Inflammatory macrophage treated with lipopolysaccharide for 4 hours (primary cell): ENCODE measurements at places on chromosomes 2 and 18.

- DNase-seq: peak; percentile 44
These were observed 97.1 kb downstream of the TXNL1 start for GRCh38 chr18:56541340-56541739.

DNA sequence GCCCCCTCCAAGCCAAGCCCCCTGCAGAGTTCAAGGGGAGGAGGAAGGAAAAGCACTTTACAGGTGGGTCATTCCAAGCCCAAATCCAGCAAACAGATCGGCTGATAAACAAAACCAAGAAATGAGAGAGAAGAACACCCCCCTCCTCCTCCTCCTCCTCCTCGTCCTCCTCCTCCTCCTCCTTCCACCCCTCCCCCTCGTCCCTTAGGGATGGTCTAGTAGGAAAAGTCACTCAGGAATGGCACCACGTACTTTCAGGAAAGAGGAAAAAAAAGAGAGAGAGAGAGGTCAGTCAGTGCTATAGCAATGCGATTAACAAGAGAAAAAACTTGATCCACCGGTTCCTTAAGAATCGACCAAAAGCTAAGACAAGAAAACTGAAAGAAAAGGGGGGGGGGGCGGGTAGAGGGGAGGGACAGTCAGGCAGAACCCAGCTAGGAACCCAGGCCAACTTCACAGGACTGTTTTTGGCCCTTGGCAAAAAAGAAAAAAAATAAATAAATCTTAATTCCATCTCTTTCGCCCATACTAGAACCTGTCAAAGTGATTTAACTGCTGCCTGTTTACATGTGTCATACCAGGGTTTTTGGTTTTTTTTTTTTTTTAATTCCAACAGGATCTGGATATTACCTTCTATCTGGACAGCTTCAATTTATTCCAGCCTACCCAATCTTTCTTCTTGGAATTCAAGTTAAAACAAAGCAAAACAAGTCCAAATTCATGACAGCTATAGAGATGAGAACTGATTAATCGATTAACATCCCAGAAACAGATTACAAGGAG lies 906 bp downstream of the IKZF2 start:
- no peak for DNase-seq

DNA sequence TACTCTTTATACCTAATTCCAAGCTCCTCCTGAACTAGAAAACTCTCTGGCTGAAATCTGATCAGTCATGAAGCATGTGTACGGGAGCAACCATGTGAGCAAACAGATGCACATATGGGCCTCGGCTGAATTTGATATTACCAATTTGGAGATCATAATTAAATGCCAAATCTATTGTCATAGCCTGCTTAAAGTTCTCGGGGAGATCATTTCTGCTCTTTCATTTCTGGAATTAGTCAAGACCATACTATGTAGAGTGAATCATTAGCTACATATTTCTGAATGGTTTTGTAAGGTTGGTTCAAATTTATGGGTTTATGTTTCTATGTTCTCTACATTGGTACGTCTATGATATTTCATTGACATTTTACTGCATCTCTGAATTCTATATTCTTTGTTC lies 205.5 kb downstream of the UBE2E3 start:
- DNase-seq: no peak

DNA sequence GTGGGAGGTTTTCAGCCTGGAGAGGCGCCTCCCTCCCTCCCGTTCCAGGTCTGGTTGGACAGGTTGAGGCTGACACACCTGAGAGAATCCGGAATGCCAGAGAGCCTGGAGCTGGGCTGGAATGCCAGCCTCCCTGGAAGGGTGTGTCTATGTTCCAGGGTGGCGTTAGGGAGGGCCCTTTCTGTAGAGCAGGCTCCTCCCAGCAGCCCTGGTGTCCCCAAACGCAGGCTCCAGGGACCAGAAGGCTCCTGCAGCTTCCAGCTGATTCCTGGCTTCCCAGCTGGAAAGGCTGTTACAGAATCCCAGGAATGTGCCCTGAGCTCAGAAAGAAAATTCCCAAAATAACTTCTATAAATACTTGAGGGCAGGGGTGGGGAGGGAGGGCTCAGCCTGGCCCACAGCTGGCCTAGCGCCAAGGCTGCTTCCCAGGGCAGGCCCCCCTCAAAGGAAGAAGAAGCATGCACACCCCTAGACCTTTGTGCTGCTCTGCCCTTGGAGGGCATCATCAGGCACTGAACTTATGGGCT lies 85.4 kb downstream of the STPG4 start:
- DNase-seq: no peak

DNA sequence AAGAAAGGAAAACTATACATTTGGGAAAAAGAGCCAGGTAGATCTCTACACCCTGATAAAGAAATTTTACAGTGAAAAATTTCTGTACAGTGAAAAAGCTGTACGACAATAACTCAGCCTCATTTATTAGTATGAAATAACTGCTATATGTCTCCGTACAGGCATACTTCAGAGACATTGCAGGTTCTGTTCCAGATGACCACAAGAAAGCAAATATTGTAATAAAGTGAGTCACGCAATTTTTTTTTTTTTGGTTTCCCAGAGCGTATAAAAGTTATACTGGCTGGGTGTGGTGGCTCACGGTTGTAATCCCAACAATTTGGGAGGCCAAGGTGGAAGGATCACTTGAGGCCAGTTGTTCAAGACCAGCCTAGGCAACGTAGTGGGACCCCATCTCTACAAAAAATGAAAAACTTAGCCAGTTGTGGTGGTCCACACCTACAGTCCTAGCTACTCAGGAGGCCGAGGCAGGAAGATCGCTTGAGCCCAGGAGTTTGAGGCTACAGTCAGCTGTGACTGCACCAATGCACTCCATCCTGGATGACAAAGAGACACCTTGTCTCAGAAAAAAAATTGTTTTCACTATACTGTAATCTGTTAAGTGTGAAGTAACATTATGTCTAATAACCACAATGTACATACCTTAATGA lies 28.2 kb upstream of the AMMECR1L start:
- DNase-seq: no peak

GRCh38 chr18:70047931-70048603 lies 100.4 kb upstream of the CD226 start:
- no peak for DNase-seq

- DNase-seq: peak; percentile 14
These were observed 6.8 kb upstream of the PXDN start for GRCh38 chr2:1750933-1751766.

GRCh38 chr2:54899576-54900200 lies 150.6 kb downstream of the RTN4 start:
- DNase-seq: peak; percentile 27

DNA sequence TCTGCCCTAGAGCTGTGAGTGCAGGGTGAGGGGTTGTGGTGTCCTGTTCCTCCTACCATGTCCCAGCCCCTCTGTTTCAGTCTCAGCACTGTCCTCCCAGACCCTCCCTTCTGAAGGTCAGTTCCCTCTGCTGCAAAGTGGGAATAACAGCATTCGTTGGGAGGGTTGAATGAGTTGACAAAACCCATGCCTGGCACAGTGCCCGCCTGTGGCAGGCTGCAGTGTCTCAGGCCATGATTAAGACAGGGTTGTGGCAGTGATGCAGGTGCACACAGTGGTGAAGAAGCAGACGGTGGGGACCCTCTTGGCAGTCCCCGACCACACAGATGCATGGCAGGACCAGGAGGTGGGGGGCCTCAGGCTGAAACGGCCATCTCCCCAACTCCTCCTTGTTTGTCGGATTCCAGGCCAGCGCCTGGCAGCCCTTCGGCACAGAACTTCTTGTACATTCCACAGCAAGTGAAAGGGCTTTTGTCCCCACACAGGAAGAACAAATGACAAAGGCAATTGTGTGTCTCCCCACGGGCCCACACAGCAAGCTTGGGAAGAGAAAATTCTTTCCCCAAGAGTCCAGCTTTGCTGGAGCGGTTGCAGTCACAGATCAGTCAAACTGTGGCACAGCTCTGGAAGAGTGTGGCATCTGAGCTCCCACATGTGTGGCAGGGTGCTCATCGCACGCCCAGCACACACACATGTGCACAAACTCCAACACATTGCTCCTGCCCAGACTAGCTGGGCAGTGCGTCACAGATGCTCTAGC lies 92.0 kb upstream of the MSH2 start:
- no peak for DNase-seq

DNA sequence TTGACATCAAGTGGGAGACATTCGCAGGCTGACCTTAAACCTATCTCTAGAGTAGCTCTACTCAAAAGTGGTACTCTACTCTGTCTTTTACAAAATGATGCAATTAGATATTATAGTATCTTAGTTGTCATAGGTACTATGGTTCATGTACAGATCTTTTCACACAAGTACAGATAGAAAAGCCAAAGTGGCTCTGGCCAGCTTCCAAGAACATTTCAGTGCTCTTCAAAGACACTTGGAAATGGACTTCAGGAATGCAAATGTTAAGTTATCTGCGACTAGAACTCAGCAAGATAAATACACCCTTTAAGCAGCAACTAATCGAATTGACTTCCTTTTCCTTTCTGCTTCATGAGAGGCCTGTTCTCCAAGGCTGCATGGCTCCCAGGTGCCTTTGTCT lies 718.7 kb upstream of the FAM98A start:
- no peak for DNase-seq

DNA sequence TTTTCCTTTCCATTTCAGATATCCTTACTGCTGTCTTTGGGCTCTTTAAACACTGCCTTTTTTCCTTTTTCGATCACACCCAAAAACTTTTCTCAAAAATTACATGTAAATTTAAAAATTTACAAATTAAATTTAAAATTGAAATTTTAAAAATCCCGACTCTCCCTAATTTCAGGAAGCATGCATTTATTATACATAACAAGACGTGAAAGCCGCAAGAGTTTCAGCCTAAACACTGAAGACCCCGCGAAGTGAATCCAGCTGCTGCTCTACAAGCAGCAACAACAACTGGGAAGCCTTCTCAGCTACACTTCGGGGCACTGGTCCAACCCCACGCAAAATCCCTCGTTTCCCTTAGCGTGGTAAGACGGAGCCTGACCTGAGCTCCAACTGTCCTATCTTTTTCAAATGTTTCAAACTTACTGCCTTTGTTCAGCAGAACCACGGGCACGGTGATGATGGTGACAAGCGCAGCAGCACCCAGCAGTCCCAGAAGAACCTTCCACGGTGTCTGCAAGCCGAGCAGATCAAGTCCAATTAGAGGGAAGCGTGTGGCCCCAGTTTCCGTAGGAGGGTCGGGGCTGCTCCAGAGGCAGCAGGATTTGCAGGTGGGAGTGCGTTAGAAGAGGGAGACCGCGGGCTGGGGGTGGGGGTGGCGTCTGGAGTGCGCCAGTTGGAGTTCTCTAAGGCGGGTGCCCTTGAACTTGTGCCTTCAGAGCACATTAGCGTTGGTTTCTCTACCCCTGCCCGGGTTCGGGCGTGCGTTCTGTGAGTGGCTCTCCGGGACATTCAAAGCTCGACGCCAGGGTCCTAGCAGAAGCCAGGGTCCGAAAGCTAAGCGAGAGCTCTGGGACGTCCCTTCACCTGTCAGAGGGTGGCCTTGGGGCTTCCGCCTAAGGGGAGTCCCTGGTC lies 783 bp downstream of the DPP4 start:
- no peak for DNase-seq

DNA sequence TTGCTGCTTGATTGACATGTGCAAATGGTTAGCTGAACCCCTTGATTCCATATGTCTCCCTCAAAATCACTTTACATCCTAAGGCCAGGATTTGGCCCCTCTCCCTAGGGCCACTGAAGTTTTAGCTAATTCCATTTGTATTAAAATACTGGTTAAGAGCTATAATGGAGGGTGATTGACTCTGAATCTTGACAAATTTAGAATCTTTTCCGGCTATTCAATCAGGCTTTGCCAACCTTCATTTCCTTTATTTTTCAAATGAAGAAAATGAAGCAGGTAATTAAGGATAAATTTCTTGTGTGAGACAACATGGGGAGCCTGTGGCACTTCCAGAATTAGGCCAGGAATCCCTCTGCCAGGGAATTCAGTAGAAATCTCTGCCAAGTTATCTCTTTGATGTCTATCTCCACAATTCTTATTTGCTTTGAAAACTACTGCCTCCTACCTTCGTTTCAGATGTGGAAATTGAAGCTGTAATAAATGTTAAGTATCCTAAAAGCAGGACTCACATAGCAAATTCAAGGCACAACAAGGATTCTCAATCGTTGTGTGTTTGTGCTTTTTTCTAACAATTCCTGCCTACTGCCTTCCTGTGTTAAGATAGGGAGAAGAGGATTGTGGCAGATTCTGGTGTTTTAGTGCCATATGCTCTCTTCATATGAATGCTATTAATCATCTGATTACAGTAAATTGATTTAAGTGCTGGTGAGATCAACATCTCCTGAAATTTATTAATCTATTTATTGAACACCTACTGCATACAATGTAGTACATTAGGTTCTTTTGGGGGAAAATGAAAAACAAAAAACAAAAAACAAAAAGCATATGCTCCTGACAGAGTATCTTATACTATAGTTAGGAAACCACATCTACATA lies 47.8 kb upstream of the MAP4K3 start:
- DNase-seq: no peak

DNA sequence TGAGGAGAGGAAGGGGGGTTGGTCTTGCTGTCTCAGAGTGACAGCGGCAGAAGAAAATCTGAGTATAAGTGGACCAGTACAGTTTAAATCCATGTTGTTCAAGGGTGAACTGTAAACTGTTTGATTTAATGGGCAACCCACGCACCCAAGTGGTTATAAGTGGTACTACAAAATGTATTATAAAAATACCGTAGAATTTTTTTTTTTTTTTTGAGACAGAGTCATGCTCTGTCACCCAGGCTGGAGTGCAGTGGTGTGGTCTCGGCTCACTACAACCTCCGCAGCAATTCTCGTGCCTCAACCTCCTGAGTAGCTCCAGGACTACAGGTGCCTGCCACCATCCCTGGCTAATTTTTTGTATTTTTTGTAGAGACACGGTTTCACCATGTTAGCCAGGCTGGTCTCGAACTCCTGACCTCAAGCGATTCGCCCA lies 2.1 kb upstream of the CHCHD5 start:
- DNase-seq: peak; percentile 71

DNA sequence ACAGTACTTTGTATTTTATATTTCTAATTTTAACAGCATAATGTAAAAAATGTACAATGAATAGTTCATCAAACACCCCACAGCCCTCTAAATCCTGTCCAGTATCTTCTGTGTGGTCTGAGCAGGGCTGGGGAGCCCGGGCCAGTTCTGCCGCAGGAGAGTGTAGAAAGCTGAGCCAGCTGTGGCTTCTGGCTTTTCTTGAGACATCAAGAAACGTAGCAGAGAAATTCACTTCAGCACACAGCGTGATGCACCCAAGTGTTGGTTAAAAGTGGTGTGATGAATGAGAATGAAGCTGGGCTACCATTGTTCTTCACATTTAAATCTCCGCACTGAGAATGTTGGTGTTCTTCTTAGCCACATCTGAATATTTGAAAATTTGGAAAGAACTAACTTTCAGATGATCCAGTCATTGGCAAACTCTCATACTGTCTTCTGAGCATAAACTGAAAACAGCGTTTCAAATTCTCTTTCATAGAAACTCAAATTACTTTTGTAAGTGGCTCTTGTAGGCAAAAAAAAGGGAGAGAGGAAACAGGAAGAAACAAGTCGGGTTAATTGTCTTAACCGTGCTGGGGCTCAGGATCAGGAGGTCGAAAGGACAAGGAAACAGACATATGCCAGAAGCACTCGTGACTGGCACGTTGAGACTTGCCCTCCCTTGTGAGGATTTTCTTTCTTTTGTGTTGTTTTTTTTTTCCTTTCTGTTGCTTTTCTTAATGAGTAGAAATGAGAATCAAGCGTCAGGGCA lies 23.4 kb upstream of the TMEM87B start:
- DNase-seq: peak; percentile 47

GRCh38 chr18:7661207-7661606 lies 94.1 kb downstream of the PTPRM start:
- DNase-seq: no peak
